ENCODE measurements at places on chromosomes 5 and 9.

GRCh38 chr5:4089087-4089486, 493.5 kb downstream of the IRX1 start:
- DNase-seq, result no peak

- DNase-seq, result peak; percentile 90
Observed at GRCh38 chr9:127698985-127699670, 7.7 kb upstream of the CFAP157 start.

- no peak for DNase-seq
Observed at GRCh38 chr5:71633255-71634155, 46.4 kb downstream of the MCCC2 start.

- peak; percentile 19 for DNase-seq
Observed at GRCh38 chr9:122376796-122377195, 6.0 kb downstream of the PTGS1 start.

- DNase-seq, result no peak
Observed at GRCh38 chr9:105318729-105319191, 74.3 kb downstream of the SLC44A1 start.

DNA sequence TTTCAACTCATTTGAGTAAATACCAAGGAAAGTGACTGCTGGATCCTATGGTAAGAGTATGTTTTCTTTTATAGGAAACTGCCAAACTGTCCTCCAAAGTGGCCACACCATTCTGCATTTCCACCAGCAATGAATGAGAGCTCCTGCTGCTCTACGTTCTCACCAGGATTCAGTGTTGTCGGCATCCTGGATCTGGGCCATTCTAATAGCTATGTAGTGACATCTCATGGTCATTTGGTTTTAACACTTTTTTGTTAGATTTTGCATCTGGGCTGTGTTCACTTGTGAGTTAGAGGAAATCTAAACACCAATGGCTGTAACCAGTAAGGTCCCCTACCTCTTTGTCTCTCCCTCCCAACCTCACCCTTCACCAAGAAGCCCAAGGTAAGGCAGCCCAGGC, 115.9 kb downstream of the ATPSCKMT start:
- no peak for DNase-seq

- DNase-seq, result no peak
Observed at GRCh38 chr5:38078161-38078560, 180.2 kb upstream of the EGFLAM start.
